ENCODE measurements at places on chromosomes 11 and 22.

DNA sequence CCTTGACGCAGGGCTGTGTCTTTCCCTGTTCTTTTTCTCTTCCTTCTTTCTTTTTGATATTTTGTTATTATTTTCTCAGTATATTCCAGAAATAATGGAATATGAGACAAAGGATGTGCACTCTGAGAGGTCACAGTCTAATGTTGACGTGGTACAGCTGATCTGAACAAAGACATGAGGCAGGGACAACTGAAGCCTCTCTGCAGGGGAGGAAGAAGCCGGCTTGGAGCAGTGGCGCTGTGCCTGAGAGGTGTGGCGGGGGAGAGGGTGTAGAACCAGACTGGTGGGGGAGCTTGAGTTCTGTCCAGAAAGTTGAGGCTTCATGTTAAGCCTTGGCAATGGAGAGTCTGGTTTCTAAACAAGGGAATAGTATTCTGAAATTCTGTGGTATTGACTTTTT lies 34.7 kb downstream of the ADAMTS15 start:
- DNase-seq = no peak

GRCh38 chr11:16853266-16853665 lies 114.8 kb downstream of the C11orf58 start:
- DNase-seq = no peak

GRCh38 chr11:93248602-93249001 lies 50.8 kb upstream of the SLC36A4 start:
- no peak for DNase-seq

GRCh38 chr11:88105526-88105925 lies 69.7 kb downstream of the RAB38 start:
- no peak for DNase-seq

DNA sequence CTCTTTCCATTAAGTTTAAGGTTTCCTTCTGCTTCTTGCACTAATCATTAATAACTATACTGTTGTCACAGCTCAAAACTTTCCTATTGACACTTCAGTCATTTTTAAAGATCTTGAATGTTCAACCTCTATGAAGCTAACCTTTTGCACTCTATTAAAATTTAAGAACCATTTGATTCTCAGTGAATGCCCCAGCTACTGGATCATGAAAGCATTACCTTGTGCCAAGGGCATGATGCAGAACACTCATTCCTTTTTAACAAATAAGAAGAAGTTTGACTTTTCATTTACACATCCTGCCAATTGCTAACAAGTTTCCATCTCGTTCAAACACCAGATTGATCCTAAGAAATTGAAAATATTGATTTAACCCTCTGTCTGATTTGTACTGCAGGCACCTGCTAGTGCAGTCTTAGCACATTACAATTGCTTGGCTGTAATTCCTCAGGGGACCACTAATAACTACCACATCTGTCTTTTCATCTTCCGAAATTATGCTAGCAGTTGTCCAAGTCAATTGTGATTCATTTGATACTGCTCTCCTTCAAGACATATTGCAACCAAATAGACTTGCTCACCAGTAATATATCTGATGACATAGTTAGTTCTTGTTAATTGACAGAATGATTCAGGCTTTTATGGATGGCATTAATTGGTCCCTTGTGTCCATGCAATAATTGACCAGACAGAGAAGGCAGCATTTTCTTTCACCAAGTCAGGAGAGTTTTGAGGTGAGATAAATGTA lies 158.4 kb downstream of the TEAD1 start:
- no peak for DNase-seq

DNA sequence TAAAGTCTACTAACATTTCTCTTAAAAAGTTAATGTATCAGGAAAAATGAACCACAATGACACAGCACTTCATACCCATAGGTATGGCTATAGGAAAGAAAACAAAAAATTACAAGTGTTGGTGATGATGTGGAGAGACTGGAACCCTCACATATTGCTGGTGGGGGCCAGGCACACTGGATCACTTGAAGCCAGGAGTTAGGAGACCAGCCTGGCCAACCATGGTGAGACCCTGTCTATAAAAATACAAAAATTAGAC lies 26.7 kb downstream of the TCF20 start:
- no peak for DNase-seq

- no peak for DNase-seq
Observed at GRCh38 chr11:125464666-125465065, 31.4 kb downstream of the FEZ1 start.

GRCh38 chr22:48528221-48528915 lies 1299.3 kb downstream of the BRD1 start:
- no peak for DNase-seq

DNA sequence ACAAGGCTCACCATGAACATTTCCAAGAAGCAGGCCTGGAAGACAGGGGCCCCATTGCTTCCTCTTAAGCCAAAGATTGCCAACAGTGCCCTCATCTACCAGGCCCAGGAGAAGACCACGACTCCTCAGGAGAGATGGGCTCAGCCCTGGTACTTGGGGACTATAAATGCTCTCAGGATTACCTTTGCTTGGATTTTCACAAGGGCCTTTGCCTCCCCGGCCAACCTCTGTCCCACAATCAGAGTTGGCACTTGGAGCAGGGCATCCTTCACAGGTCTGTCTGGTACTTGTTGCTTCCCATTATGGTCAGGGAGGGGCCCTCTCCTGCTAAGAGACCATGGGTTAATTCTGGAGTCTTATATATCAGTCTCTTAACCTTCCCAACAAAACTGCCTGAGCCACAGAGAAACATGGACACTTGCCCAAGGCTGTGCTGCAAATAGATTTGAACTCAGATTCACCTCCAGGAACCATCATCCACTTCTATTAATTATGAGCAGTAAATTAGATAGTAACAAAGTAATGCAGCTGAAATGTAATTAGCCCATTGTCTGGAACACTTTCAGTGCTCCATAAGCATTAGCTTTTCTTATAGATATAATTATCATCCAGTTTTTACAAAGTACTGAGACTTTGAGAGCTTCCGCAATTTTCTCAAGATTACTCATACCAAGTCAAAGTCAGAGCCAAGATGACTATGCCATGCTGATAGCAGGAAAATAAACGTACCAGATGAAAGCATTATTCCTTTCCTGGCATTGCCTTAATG lies 33.5 kb downstream of the POU2AF3 start:
- no peak for DNase-seq

- peak; percentile 55 for DNase-seq
Observed at GRCh38 chr11:6351782-6352382, 31.6 kb upstream of the CAVIN3 start.

DNA sequence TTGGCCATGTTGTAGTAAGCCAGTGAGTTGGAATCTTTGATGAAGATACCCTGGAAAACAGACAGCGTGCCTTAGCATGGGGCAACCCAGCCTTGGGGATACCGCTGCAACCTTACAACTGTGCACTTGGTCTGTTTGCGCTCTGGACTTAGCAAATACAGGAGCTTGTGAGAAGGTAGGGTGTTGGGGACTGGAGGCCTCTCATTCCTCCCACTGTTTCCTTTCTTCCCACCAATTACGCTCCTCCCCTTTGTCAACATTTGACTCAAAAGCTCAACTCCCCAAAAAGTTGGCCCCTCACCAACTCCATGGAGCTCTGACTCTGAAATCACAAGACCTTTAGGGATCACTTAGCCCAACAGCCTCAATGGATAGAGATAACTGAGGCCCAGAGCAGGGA lies 7.9 kb upstream of the TBC1D10A start:
- DNase-seq = no peak

DNA sequence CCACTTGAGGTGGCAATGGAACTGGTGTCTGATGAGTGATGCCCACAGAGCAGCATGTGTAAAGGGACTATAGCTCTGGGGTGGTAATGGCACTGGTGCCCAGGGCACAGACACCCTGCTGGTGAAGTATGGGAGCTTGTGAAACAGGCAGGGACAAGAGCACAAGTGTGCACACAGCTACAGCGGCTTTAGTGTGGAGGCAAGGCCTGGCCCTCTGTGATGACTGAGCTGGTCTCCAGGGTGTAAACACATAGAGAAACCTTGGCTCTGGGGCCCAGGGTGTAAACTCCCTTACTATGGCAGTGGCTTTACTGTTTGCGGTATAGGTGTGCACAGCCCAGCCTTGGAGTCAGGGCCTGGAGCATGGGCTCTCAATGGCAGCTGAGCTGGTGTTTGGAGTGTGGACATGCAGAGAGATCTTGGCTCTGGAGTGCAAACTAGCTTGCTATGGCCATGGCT lies 46.3 kb downstream of the BIRC2 start:
- no peak for DNase-seq

DNA sequence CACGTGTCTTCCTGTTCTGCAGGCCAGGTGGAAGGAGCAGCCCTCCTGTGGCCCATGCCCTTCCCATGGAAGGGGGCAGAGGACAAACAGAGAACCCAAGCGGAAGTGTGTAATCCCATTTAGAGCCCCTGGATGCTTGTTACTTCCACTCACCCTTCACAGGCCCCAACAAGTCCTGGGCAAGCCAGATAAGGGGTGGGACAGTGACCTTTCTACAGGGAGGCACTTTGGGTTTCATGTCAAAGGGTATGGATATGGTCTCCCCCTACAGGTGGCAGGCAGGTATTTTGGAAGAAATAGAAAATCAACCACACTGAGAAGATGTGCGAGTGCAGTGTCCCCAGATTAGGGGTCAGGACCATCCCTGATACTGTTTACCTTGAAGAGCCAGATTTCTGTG lies 11.4 kb downstream of the MPEG1 start:
- no peak for DNase-seq

- DNase-seq = no peak
Observed at GRCh38 chr11:95412074-95412473, 181.1 kb upstream of the SESN3 start.

DNA sequence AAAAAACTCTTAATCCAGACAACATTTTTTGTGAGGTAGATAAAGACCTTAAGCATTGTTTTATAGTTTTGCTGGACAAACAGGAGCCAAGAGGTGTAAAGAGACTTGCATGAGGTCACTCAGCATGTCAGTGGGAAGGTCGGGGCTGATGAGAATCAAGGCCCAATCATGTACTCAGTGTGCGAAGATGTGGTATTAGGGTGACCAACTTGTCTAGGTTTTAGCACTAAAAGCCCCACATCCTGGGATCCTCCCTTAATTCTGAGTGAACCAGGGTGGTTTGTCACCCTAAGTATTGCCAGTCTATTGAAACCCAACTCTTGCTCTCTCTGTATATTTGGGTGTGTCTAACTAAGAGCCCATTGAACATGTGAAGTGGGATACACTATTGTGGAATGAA lies 19.5 kb upstream of the SORL1-AS1 start:
- DNase-seq = no peak

DNA sequence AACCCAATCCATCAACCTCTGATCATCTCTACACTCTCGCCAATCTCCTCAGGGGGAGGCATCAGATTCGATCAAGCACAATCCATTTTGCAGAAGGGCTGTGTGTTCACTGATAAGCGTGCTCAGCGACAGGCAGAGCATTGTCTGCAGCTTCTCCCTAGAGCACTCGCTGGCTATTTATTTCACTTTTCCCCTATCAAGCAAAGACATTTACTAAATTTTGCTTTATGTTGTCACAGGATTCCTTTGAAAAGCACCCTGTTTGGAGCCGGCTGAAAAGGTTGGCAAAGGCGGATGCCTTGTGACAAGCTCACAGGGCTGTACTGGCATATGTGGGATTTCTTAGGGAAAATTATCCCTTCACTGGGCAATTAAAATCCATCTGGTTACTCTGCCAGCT lies 1381.5 kb upstream of the TENM4 start:
- no peak for DNase-seq

GRCh38 chr11:72307439-72307838 lies 63.5 kb upstream of the PHOX2A start:
- DNase-seq = no peak

GRCh38 chr11:63870351-63871140 lies 31.6 kb downstream of the MARK2 start:
- no peak for DNase-seq

DNA sequence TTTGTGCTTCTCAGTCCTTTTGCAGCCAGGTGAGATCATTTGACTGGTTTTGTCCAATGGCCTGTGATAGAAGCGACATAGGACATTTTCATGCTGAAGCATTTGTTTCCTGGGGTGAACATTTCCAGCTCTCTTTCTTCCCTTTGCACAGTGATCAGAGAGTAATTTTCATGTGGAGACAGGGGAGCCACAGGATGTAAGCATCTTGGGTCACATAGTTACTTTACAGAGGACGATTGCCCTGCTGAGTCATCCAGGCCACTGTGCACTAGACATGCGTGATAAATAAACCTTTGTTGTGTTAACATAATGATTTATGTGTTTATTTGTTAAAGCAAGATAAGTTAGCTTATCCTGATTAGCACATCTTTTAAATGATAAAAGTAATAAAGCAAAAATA lies 263.5 kb upstream of the CCDC179 start:
- no peak for DNase-seq

DNA sequence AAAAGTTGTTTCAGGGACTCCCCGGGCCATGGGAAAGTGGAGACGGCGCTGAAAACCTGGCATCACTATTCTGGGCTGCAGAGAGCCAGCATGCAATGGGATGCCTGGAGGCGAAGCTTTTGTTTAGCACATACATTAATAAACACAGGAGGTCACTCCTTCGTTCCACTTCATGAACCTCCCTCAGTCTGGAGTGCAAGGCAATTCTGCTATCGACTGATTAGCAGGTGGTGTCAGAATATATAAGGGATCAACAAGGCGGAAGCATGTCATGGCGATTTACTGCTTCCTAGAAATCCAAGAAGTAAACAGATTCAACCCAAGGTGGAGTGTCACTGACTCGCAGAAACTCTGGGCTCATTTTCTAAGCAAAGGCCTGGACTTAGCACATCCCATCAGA lies 45.4 kb upstream of the MN1 start:
- peak; percentile 18 for DNase-seq

Data from stimulated activated CD8-positive, alpha-beta memory T cell treated with anti-CD3 and anti-CD28 coated beads, Interleukin-4, amount 100 ng/mL, for 48 hours (primary cell).